ENCODE measurements at places on chromosomes 5 and 9. TPM values are rescaled to one million over a fixed set of nuclear protein-coding genes. Genes with fewer than 3 reads are reported as not detected.

DNA sequence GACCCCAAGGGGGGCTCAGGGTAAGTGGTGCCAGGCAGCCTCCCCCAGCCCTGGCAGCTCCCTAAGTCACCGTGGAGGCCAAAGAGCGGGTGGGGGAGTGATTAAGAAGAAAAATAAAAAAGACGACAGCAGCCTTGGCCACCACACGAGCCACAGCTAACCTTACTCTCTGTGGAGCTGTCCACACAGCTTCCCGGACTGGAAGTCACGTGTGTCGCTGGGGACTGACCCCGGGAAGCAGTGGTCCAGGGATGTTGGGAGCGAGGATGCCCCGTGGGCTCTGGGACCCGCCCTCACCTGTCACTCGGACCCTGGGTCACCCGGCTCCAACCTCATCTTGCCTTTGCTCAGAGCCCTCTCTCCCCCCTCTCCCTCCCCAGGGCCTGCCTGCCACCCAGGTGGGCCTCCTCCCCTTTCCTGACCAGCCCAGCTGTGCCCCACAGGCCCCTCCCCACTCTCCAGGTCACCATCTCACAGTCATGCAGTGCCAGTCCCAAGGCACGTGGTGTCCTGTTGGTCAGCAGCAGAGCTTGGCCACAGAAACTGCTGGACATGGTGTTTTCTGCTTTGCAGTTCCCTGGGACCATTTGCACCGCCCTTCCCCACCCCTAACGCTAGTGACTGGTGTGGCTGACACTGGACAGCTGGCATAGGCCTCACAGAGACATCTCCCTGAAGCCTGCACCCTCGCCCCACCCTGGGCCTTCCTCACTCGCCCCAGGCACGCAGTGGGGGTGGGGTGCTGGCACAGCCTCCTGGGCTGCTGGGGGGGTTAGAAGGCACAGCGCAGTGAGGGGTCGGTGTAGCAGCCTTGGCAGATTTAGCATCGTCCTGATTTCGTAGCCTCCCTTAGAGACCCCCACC lies 9.8 kb upstream of the EXOC3 start:
- H3K36me3 ChIP-seq = no peaks in the 10 kb centered on the region
- H3K27ac ChIP-seq = no peak overlapping the region
- peaks cover 4% of the 10 kb centered on the region for H3K4me1 ChIP-seq
- no peaks in the 10 kb centered on the region for H3K27me3 ChIP-seq
- no peak for DNase-seq

DNA sequence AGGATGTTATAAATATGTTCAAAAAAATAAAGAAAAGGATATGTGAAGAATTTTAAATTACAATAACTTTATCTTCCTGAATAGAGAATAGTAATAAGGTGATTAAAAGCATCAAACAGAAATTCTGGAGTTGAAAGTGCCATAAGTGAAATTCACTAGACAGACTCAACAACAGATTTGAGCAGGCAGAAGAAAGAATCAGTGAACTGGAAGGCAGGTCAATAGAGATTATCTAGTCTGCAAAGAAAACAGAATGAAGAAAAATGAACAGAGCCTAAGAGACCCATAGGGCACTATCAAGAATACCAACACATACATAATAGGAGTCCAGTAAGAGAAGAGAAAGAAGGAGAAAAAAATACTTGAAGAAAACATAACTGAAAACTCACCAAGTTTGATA lies 162.1 kb downstream of the ROR2 start:
- H3K36me3 ChIP-seq = no peaks in the 10 kb centered on the region
- H3K27ac ChIP-seq = no peak overlapping the region
- no peak overlapping the region for H3K4me3 ChIP-seq
- no peak for DNase-seq
- no peaks in the 10 kb centered on the region for H3K27me3 ChIP-seq
- peaks cover 3% of the 10 kb centered on the region for H3K4me1 ChIP-seq

DNA sequence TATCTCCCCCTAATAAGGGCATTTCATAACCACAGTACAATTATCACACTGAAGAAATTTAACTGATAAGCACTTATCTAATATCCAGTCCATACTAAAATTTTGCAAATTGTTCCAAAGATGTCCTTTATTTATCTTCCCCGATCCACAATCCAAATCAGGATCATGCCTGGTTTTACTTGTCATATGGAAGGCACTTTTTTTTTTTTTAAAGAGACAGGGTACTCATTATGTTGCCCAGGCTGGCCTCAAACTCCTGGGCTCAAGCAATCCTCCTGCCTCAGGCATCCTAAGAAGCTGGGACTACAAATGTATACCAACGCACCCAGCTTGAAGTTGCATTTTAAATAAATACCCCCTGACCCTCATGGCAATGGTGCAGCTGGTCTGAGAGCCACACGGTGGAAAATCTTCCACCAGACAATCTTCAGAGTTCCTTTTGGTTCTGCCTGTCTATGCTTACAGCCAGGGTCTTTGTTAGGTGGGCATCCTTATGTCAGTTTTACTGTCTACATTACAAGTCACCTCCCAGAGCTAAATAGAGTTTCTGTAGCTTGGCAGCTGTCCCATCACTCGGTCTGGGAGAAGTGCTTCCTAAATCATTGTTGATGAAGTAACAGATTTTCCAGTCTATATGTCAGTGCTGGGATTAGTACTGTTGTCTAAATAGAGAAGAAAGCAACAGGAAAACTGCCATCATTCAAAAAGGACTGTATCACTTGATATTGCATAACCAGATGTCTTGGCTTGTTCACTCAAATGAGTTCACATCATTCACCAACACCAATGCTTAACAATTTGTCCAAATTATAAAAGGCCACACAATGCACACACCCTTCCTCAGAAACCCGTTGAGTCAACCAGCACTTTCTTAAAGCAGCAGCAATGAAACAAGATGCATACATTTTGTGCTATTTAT lies 26.4 kb downstream of the PTPN3 start:
- H3K36me3 ChIP-seq = peaks cover 6% of the 10 kb centered on the region

GRCh38 chr9:119071636-119072035 lies 297.6 kb downstream of the BRINP1 start:
- H3K4me1 ChIP-seq = no peaks in the 10 kb centered on the region
- no peak for DNase-seq
- H3K27me3 ChIP-seq = no peaks in the 10 kb centered on the region
- H3K4me3 ChIP-seq = no peak overlapping the region

GRCh38 chr9:133684121-133684935 lies 48.2 kb downstream of the DBH start:
- no peak overlapping the region for H3K4me3 ChIP-seq
- H3K36me3 ChIP-seq = no peaks in the 10 kb centered on the region
- DNase-seq = no peak
- H3K27ac ChIP-seq = no peak overlapping the region

GRCh38 chr9:121750715-121751623 lies 99.5 kb downstream of the DAB2IP start:
- H3K27ac ChIP-seq = no peak overlapping the region
- DNase-seq = no peak
- peaks cover 14% of the 10 kb centered on the region for H3K36me3 ChIP-seq
- no peak overlapping the region for H3K4me3 ChIP-seq
- H3K4me1 ChIP-seq = peaks cover 32% of the 10 kb centered on the region

- DNase-seq = no peak
- no peaks in the 10 kb centered on the region for H3K27me3 ChIP-seq
- no peak overlapping the region for H3K27ac ChIP-seq
- no peak overlapping the region for H3K4me3 ChIP-seq
- H3K36me3 ChIP-seq = no peaks in the 10 kb centered on the region
- H3K4me1 ChIP-seq = no peaks in the 10 kb centered on the region
Measured at GRCh38 chr9:130498298-130498917, 53.6 kb downstream of the ASS1 start.

- no peak overlapping the region for H3K4me3 ChIP-seq
- no peak overlapping the region for H3K27ac ChIP-seq
- no peaks in the 10 kb centered on the region for H3K36me3 ChIP-seq
- H3K27me3 ChIP-seq = no peaks in the 10 kb centered on the region
- H3K4me1 ChIP-seq = peaks cover 34% of the 10 kb centered on the region
- DNase-seq = no peak
Measured at GRCh38 chr5:96633820-96634219, 28.4 kb upstream of the CAST start.

GRCh38 chr9:133576875-133577736 lies 32.1 kb downstream of the FAM163B start:
- no peak overlapping the region for H3K27ac ChIP-seq
- no peaks in the 10 kb centered on the region for H3K4me1 ChIP-seq
- peaks cover 27% of the 10 kb centered on the region for H3K27me3 ChIP-seq
- DNase-seq = no peak
- no peak overlapping the region for H3K4me3 ChIP-seq
- H3K36me3 ChIP-seq = no peaks in the 10 kb centered on the region

Gene ZNG1A
- 27.4 TPM for polyA plus RNA-seq

- H3K27me3 ChIP-seq = peaks cover 17% of the 10 kb centered on the region
- no peaks in the 10 kb centered on the region for H3K4me1 ChIP-seq
- no peaks in the 10 kb centered on the region for H3K36me3 ChIP-seq
- no peak overlapping the region for H3K4me3 ChIP-seq
- DNase-seq = no peak
Measured at GRCh38 chr9:72202009-72202408, 52.8 kb downstream of the GDA start.

- H3K4me1 ChIP-seq = no peaks in the 10 kb centered on the region
- no peaks in the 10 kb centered on the region for H3K36me3 ChIP-seq
- no peaks in the 10 kb centered on the region for H3K27me3 ChIP-seq
- DNase-seq = no peak
Measured at GRCh38 chr5:145072889-145073288, 762.3 kb downstream of the PRELID2 start.

Gene LEAP2
- 1.2 TPM for polyA plus RNA-seq

GRCh38 chr9:122780026-122780425 lies 8.7 kb upstream of the OR5C1 start:
- no peak for DNase-seq
- no peaks in the 10 kb centered on the region for H3K4me1 ChIP-seq
- H3K27ac ChIP-seq = no peak overlapping the region
- H3K27me3 ChIP-seq = no peaks in the 10 kb centered on the region
- no peak overlapping the region for H3K4me3 ChIP-seq
- H3K36me3 ChIP-seq = no peaks in the 10 kb centered on the region

DNA sequence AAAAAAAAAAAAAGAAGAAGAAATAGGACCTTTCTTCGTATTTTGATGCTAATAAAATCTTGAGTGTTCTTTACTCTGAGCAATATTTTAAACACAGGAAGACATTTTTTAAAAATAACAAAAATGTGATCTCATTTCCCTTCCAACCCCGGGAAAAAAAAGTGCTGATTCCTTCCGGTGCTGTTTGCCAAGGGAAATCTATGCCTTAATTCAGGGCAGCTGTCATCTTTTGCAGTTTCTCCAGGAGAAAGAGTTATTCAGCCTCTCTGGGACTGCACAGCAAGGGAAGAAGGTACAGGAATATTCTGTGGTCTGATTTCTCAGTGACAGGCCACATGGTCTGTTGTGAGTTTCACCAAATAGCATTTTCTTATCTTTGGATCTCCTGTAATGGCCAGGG lies 291.9 kb upstream of the IRX1 start:
- DNase-seq = no peak
- H3K4me3 ChIP-seq = no peak overlapping the region
- H3K27me3 ChIP-seq = no peaks in the 10 kb centered on the region
- H3K36me3 ChIP-seq = no peaks in the 10 kb centered on the region

Gene EPB41L4B
- polyA plus RNA-seq = 13.7 TPM

Gene SHISAL2B
- polyA plus RNA-seq = not detected

Gene PRR16
- 0.05 TPM for polyA plus RNA-seq

GRCh38 chr5:163915481-163915961 lies 410.1 kb downstream of the MAT2B start:
- DNase-seq = no peak
- no peak overlapping the region for H3K4me3 ChIP-seq
- no peak overlapping the region for H3K27ac ChIP-seq
- no peaks in the 10 kb centered on the region for H3K27me3 ChIP-seq

Data from keratinocyte (primary cell).